ENCODE measurements at places on chromosomes 3 and 15. TPM values are rescaled to one million over a fixed set of nuclear protein-coding genes. Genes with fewer than 3 reads are reported as not detected.

DNAH12 gene
- total RNA-seq: not detected

SELENOT gene
- total RNA-seq: 79.1 TPM

CA12 gene
- total RNA-seq: 0.68 TPM

NR2F2 gene
- 0.24 TPM for total RNA-seq

CNBP gene
- total RNA-seq: 433 TPM

DNA sequence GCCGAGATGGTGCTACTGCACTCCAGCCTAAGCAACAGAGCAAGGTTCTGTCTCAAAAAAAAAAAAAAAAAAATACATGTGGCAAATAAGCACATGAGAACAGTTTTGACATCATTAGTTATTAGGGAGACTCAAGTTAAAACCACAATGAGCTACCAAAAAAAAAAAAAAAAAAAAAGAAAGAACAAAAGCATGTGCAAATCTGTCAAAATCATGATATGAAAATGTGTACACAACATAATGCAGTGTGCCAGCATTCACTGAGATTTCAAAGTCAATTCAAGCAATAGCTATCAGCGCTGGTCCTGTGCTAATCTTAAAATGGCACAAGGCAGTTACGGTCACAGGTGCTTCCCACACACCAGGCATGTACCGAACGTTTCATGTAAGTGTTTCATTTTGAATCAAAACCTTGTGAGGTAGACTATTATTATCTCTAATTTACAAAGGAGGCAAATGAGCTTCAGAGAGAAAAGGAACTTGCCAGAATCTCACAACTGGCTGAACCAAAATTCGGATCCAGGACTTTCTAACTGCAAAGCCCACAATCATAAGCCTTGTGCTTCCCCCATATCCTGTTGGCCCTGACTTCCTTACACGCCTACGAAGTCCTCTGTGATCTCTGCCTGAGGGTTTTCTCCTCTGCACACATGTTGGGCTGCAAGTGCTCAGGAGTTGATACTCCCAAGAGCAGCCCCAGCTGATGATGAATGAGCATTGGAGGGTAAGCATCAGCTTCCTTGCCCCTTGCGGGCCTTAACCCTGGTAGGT lies 200.1 kb upstream of the PROK2 start:
- no peak overlapping the region for H3K27ac ChIP-seq
- DNase-seq: no peak
- no peaks in the 10 kb centered on the region for H3K27me3 ChIP-seq
- H3K4me3 ChIP-seq: no peak overlapping the region
- H3K4me1 ChIP-seq: peaks cover 3% of the 10 kb centered on the region

DNA sequence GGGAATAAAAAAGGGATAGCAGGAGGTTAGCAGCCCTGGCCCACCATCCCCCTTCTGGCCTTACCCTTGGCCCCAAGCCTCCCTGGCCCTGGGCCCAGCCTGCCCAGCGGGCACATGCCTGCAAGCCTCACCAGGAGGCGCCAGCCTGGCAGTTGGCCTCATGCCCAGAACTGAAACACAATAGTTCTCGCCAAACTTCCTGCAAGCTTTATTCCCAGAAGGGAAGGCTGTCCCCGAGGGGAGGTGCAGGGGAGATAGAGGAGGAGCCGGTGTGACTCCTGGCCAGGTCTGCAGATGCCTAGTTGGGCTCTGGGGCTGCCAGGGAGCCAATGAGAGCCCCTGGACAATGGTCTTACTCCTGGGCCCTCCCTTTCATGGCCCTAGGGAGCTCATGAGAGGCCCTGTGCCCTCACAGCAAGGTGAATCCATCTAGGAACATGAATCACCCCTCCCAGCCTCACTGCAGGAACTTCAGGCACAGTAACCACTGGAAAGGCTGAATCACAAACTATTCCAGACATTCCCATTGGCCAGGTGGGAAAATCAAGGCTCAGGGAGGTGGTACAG lies 4.0 kb downstream of the CCDC33 start:
- no peaks in the 10 kb centered on the region for H3K36me3 ChIP-seq
- no peaks in the 10 kb centered on the region for H3K27me3 ChIP-seq
- no peak overlapping the region for H3K4me3 ChIP-seq
- no peak overlapping the region for H3K27ac ChIP-seq

- no peaks in the 10 kb centered on the region for H3K27me3 ChIP-seq
- H3K4me3 ChIP-seq: no peak overlapping the region
- H3K4me1 ChIP-seq: no peaks in the 10 kb centered on the region
Observed at GRCh38 chr3:171142985-171143384, 116.5 kb upstream of the SLC2A2 start.

DNA sequence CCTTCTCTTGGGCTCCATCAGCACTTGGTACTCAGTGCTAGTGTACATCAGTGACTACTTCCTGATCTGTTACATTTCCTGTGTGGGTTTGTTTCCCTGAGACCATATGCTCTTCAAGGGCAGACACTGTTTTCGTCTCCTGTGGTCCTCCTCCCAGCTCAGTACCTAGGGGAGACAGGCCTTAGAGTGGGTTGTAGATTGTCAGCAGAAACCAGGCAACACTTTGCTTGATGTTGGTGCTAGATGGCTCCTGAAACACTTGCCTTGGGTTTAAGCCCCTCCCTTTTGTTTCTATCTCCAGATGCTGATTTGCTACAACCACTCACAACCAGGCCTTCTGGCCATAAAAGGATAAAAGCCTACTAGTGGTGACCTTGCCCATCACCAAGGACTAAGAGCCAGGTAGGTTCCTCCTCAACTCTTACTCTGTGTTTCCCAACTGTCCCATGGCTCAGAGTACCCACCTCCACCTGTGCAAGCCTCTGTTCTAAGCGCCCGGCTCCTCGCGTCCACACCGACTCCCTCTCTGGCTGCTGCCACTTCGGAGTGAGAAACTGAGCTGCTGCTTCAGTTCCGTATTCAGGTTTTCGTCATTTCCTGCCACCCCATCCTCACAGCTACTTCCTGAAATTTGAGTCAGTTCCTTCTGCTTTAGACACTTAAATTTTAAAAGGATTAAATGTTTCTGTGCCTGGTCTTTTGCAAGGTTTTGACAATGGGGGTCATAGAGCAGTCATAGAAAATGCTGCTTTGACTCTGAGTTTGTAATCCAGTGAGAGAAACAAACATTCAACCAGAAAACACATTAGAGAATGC lies at the start of gene HCLS1:
Gene HCLS1, minus strand, starts transcription at position 548 of the 816 bp plus-strand sequence. CDS start 2,556 bp downstream, outside the sequence.
- no peak within 1 kb of the TSS for H3K27ac ChIP-seq
- no peaks in the 10 kb centered on the region for H3K27me3 ChIP-seq
- peaks cover 27% of the 10 kb centered on the region for H3K36me3 ChIP-seq
- H3K4me1 ChIP-seq: no peaks in the 10 kb centered on the region

- H3K36me3 ChIP-seq: no peaks in the 10 kb centered on the region
- H3K4me3 ChIP-seq: no peak overlapping the region
- DNase-seq: no peak
- H3K27ac ChIP-seq: no peak overlapping the region
- H3K4me1 ChIP-seq: peaks cover 4% of the 10 kb centered on the region
Observed at GRCh38 chr3:100008081-100008698, 106.1 kb downstream of the FILIP1L start.

- H3K4me3 ChIP-seq: no peak overlapping the region
- H3K4me1 ChIP-seq: no peaks in the 10 kb centered on the region
- DNase-seq: peak; percentile 15
- no peak overlapping the region for H3K27ac ChIP-seq
Observed at GRCh38 chr3:38586546-38587520, 62.7 kb downstream of the SCN5A start.

DNA sequence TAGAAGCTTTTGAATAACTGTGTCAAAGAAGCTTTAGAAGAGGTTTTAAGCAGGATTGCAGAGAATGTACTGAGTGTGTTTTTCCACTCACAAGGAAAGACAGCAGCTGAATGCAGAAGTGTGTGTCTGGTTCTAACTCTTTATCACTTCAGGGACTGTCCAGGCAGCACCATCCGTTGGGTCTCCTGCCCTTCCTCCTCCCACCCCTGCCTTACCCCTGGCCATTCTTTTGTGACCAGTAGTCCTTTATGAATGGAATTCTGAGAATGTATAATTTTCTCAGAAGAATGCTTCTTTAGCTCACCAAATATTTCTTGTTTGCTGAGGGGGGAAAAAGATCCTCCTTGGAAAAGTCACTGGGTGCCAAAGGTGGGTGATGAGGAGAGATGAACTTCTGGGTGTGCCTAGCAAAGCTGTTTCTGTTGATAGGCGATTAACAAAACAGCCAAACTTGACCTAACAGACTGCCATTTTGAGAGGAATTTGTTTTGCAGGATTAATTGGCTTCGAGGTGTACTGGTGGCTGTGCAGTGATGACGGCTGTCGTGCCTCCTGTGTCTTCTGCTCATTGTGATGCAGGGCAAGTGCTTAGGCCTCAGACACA lies 70.9 kb downstream of the IGF1R start:
- H3K27ac ChIP-seq: no peak overlapping the region
- no peaks in the 10 kb centered on the region for H3K27me3 ChIP-seq
- peaks cover 5% of the 10 kb centered on the region for H3K36me3 ChIP-seq
- H3K4me1 ChIP-seq: peaks cover 46% of the 10 kb centered on the region

DNA sequence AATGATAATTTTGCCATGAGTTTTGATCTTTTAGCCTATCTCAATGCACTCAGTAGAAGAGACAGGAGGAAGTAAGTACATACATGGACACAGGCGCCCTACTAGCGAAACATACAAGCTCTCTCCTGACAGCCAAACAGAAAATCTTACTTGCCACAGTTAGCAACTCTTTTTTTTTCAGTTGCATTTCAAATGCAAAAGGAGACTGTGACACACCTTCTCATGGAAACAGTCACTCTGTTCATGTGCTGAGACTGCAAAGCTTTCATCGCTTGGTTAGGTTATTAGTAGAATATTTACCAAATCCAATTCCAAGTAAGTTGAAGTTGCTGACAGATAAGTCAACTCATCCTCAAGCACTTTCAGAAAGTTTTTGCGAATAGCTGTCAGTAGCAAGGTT lies 223.3 kb downstream of the FOXP1 start:
- H3K27ac ChIP-seq: no peak overlapping the region
- no peaks in the 10 kb centered on the region for H3K36me3 ChIP-seq
- H3K4me3 ChIP-seq: no peak overlapping the region
- no peaks in the 10 kb centered on the region for H3K27me3 ChIP-seq
- H3K4me1 ChIP-seq: no peaks in the 10 kb centered on the region
- DNase-seq: no peak

DNA sequence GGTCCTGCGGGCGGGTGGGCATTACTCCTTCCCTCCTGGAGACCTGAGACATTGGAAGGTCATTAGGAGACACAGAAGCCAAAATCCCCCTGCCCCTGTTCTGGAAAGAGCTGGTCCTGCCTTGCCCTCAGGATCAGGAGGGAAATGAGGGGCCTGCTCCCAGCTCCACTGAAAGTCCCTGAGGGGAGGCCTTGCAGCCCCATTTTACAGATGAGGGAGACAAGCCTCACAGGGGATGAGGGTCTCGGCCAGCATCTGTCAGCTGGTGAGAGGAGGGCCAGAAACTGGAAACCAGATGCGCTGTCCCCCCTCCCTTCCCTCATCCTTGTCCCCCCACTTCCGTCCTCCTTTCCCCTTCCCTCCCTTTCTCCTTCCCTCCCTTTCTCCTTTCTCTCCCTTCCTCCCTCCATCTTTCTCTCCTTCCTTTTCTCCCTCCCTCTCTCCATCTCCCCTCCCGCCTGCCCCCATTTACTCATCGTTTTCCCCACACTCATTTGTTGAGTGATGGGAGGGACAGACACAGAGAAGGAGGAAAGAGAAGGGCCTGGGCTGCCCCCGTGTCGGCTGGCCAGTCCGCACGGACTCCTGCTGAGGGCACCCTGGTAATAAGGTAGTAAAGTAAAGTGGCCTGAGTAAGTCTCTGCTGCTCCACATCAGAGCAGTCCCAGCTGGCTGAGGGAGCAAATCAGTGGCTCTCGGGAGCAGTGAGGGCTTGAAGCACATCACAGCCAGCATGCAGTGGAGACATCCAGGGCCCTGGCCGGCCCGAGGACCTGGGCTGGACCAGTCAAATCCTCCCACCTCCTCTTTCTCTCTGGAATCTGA lies 112.4 kb upstream of the ALDH1A3 start:
- H3K4me1 ChIP-seq: peaks cover under 1% of the 10 kb centered on the region
- H3K27ac ChIP-seq: no peak overlapping the region

GRCh38 chr3:171086914-171087313 lies 60.4 kb upstream of the SLC2A2 start:
- DNase-seq: no peak
- no peaks in the 10 kb centered on the region for H3K27me3 ChIP-seq
- no peaks in the 10 kb centered on the region for H3K36me3 ChIP-seq
- H3K27ac ChIP-seq: no peak overlapping the region

- no peaks in the 10 kb centered on the region for H3K36me3 ChIP-seq
- H3K27me3 ChIP-seq: no peaks in the 10 kb centered on the region
- no peak for DNase-seq
- no peaks in the 10 kb centered on the region for H3K4me1 ChIP-seq
- no peak overlapping the region for H3K27ac ChIP-seq
Observed at GRCh38 chr3:167989999-167990398, 105.7 kb downstream of the GOLIM4 start.

DNA sequence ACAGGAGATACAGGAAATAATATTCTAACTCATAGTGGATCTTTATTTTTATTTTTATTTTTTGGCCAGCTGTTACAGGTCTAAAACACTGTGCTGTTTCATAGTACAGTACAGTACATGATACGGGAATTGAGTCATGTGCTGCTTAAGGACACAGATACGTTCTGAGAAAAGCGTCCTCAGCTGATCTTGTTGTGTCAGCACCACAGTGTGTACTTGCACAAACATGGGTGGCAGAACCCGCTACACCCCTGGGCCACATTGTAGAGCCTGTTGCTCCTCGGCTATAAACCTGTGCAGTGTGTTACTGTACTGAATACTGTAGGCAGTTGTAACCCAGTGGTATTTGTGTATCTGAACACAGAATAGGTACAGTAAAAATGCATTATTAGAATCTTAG lies 183.4 kb downstream of the OR4M2 start:
- H3K4me1 ChIP-seq: no peaks in the 10 kb centered on the region
- no peak for DNase-seq
- H3K27ac ChIP-seq: no peak overlapping the region
- H3K27me3 ChIP-seq: peaks cover 2% of the 10 kb centered on the region
- H3K4me3 ChIP-seq: no peak overlapping the region

- no peak for DNase-seq
- H3K4me3 ChIP-seq: no peak overlapping the region
- H3K27me3 ChIP-seq: no peaks in the 10 kb centered on the region
- no peaks in the 10 kb centered on the region for H3K4me1 ChIP-seq
- H3K36me3 ChIP-seq: peaks cover 5% of the 10 kb centered on the region
Observed at GRCh38 chr3:39528844-39529243, 61.4 kb downstream of the MOBP start.
